ENCODE measurements at places on chromosomes 5 and 9.

DNA sequence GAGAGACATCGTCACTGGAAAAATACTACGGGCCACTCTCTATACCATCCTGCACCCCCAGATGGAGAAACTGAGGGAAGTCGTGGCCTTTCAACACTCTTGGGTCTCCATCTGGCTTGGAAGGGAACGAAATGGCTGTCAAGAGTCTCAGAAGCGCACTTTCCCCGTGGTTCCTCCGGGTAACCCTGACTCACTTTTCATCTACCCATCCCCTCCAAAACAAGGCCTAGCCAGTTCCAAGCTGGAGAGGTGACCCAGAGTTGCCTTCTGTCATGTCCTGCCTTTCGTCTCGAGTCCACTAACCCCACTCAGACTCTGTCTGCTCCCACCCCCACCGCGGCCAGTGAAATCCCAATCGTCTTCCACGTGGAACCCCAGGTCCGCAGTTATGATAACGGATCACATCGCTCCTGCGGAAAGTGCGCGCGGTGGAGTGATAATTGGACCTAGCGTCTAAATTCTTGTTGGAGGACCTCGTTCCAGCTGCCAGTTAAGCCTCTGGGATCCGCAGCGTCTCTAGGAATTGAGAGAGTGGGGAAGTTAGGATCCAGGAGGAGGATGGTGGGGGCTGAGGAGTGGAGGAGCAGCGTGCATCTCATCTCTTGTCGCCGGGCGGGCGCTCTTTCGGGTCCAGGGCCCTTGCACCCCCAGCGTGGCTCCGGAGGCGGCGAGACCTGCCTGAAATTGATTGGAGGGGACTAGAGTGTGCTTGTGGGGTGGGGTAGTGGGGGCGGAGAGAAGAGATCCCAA lies 4.6 kb downstream of the CDKN2A start:
- no peak for DNase-seq

GRCh38 chr5:173531863-173532262 lies 84.6 kb downstream of the BOD1 start:
- no peak for DNase-seq

GRCh38 chr9:92942688-92943616 lies 4.4 kb upstream of the FGD3 start:
- no peak for DNase-seq

GRCh38 chr9:103669296-103669695 lies 424.8 kb upstream of the SMC2 start:
- DNase-seq: no peak

DNA sequence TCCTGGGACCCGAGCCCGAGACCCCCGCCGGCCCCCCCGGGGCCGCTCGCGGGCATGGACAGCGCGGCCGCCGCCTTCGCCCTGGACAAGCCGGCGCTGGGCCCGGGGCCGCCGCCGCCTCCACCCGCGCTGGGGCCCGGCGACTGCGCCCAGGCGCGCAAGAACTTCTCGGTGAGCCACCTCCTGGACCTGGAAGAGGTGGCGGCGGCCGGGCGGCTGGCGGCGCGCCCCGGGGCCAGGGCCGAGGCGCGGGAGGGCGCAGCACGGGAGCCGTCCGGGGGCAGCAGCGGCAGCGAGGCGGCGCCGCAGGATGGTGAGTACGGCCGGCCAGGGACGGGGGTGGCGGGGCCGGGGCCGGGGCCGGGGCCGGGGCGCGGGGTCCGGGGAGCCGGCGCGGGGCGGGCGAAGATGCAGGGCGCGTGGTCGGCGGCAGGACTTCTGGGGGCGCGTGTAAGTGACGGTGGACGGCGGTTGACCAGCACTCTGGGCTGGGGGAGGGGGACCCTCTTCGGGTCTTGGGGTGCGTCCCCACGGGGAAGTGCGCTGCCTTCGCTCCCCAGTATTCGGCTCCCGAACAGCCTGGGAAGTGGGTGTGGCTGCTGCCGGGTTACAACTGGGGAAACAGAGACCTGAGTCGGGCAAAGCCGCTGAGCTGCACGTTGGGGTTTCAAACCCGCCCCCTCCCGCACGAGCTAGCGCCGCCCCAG lies 520 bp downstream of the PRRX2 start:
- DNase-seq: no peak

- DNase-seq: no peak
Observed at GRCh38 chr9:95574866-95575553, 58.2 kb upstream of the PTCH1 start.

GRCh38 chr9:81822967-81823366 lies 105.3 kb upstream of the SPATA31D4 start:
- DNase-seq: no peak

DNA sequence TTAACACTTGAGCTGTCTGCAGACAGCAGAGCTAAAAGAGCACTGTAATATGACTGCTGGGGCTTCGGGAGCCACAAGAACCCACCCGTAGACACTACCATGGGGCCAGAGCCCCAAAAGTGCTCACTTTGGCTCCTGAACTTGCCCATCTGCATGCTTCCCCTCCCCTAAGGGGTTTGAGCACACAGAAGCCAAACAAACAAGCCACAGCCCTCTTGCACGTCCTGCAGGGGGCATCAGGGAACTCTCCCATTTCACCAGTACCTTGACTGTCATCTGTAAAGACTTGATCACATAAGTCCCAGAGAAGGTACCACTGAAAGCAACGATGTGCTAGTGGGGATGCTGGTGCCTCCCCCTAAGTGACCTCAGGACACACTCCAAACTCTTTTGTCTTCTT lies 681.8 kb downstream of the SEMA5A start:
- DNase-seq: no peak

GRCh38 chr5:154461531-154461930 lies 15.7 kb downstream of the SAP30L start:
- DNase-seq: no peak

DNA sequence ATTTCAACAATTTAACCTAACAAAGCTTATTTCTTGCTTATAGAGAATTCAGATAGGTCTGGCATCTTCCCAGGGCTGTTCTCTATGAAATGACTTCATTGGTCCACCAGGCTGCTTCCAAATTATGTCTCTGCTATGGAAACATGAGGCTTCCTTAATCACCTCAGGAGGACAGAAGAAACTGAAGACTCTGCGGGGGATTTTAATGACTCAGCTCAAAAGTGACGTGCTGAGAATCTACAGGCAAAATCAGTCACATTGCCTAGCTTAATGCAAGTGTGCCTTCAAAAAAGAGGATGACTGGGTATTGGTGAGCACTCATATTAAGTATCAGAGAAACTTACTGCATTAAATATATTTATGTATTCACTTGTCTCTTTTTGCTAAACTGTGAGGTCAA lies 315.5 kb upstream of the RGMB start:
- DNase-seq: no peak

DNA sequence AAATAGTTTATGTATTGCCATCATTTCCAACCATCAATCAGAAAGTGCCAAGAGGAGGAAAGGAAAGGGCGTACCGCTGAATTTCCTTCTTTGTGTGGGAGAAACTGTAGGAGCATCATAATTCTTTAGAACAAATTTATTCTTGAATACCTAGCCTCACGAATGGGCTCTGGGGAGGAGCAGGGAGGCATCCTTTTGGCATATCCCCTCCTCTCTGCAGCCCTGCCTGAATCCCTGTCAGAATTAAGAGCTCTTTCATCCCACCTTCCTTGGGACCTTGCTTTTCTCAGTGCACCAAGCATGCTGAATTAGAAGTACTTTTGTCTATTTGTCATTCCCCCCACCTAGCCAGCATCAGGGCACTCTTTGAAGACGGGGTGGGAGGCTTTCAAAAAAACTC lies 189.4 kb downstream of the MAPKAP1 start:
- no peak for DNase-seq

DNA sequence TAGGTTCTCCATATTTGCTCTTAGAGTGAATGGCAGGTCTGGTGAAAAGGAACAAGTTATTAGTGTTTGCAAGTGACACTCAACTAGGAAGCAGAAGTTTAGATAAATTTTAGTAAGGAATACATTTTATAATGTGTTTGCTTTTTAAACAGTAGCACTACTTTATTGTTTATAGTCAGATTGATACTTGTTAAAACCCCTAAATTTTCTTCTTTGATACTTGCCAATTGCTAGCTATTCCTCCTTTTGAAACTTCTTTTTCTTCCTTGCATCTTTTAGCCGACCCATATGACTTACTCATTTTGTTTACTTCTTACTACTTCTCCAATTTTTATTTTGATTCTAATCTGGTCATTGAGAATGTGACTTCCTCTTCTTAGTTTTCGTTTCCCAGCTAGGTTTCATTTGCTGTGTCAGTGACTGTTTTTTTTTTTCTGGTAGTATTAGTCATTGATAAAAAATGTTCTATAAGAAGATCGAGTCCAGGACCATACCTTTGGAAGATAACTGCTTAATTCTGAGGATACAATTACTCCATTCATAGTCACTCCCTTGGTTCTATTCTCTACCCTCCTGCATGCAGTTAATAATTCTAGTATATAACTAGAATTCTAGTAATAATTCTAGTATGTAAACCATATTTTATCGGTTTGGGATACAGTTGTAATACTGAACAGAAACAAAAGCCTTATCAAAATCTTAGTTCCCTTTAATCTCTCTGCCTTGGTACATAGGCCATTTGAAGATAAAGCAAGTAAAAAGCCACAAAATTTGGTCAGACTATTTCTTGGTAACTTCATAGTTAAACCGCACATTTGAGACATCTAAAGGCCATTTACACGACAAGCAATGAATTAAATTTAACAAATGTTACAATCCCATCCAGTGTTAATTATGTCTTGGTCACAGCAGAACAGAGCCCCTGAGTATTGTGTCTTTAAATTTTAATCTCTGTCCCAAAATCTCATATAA lies 2.8 kb upstream of the RICTOR start:
- no peak for DNase-seq

DNA sequence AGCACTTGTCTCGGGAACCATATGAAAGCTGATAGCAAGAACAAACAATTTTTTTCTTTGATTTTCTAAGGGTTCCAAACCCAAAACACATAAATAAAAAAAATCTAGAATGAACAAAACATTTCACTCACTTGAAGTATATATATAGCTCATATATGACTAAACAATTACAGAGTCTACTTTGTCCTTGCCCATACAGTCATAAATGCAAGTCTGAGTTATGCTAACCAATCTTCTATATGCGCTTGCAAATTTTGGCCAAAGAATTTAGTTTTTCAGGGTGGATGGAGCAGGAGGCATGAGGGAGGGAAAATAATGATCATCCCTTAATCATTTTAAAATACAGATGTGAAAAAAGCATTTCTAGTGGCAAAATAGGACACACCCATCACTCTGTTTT lies 370.1 kb downstream of the BNC2 start:
- no peak for DNase-seq

- no peak for DNase-seq
Observed at GRCh38 chr5:154714266-154714986, 40.8 kb upstream of the LARP1 start.

- DNase-seq: no peak
Observed at GRCh38 chr5:108003178-108003577, 332.4 kb upstream of the EFNA5 start.

- DNase-seq: no peak
Observed at GRCh38 chr5:36881807-36882206, 5.2 kb downstream of the NIPBL start.

DNA sequence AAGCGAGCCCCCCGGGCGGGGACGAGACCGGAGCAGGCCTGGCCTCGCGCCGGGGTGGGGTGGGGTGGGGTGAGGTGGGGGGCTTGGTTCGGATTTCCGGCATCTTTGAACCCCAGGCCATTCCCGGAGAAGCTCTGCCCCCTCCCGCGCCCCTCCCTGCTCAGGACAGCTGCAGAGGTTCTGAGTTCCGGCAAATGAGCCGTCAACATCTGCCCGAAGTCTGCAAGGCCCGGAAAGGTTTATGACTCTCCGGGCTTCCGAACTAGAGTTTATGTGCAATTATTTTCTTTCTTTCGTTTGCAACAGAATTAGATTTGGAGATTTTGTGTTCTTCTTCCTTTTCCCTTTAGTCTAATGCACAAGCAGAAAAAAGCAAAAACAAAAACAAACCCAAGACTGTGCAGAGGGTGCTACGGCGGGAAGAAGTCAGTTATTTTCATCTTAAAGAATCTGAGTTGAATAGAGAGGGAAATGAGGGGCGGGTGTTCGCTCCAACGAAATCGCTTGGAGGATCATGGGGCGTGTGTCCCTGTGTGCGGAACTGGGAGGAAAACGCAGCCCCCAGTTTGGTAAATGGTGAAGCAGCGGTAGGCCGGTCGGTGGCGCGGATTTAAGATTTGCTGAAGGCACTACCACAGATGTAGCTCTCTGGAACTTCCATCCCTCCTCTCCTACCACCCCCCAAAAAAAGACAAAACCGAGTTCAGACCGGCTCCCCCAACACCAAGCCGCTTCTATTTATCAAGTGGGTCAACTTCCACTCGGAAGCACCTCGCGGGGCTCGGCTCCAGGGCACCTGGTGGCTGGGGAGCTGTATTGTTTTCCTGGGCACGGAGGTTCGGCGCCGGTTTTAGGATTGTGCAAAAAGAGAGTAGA lies 4.8 kb downstream of the LHX2 start:
- DNase-seq: no peak

- no peak for DNase-seq
Observed at GRCh38 chr5:62780230-62780629, 201.6 kb downstream of the LRRC70 start.

DNA sequence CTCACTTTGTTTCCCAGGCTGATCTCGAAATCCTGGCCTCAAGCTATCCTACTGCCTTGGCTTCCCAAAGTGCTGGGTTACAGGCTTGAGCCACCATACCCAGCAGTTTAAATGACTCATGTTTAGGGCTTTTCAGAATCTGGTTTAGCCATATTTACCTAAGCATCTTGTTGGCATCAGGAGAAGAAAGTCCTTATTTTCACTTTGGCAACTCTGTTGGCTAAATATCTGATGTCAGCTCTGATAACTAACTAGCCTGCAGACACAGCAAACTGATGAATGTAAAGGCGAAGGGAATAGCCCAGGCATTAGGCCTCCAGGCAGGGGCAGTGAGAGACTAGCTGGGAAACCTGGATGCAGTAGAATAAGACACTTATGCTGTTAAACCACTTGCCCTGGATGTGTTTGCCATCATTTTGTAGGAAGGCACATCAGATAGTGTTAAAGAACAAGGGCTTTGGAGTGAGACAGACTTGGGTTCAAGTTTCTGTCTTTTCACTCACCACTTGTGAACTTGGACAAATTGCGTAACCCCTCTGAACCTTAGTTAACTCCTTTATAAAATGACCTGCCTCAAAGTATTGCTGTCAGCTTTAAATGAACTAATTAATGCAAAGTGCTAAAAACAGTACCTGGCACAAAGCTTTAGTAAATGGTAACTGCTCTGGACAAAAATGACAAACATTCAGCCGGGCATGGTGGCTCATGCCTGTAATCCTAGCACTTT lies 34.7 kb upstream of the GARNL3 start:
- DNase-seq: no peak

GRCh38 chr5:118611332-118611945 lies 376.9 kb downstream of the DTWD2 start:
- no peak for DNase-seq

DNA sequence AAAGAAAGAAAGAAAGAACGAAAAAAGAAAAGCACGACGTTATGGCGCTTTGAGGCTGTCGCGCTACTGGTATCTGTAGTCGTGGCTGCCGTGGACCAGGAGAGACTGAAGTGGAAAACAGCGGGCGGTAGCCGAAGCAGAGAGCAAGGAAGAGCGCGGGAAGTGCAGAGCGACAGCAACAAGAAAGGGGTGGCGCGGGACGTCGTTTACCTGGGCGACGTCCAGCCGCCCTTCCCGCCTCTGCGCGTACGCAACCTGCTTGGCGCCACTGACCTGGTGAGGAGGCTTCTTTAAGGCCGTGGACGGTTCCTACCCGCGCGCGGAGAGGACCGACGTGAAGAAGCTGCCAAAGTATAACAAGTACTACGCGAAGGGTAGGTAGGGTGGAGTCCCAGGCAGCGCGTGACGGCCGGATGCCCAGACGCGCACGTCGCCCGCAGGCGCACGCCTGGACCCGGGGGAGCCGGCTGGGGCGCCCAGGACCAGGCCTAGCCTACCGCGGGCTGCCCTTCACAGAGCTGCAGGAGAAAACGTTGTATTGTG lies 15.4 kb downstream of the CCL28 start:
- peak; percentile 61 for DNase-seq

GRCh38 chr5:116032094-116032517 lies at the start of gene ARL14EPL:
Gene ARL14EPL, plus strand, starts transcription at chr5:116032472. Its CDS starts 18,994 bp downstream, at chr5:116051466.
- no peak for DNase-seq
